ENCODE measurements at places on chromosomes 7 and 10.

- DNase-seq, result no peak
Observed at GRCh38 chr10:97540669-97541500, 31.7 kb upstream of the ANKRD2 start.

- DNase-seq, result no peak
Observed at GRCh38 chr7:134290286-134290685, 26.4 kb downstream of the SLC35B4 start.

DNA sequence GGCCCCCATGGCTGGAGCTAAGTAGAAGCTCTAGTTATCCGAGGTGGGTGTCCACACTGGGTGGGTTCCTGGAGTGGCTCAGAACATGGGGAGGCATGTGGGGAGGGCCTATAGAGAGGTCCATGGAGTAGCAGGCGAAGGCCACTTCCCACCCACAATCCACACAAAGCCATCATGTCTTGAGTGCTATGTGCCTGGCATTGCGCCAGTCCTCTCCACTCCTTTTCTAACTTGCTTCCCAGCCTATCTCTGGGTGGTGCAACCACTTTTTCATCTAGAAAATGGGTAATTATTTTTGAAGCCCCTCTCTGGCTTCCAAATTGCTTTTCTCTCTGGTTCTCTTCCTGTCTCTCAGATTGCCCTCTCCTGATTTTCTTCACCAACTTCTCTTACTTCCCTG is 263.6 kb downstream of the PHTF2 start:
- DNase-seq, result no peak

GRCh38 chr10:114714281-114714741 is 56.2 kb upstream of the ABLIM1 start:
- no peak for DNase-seq

DNA sequence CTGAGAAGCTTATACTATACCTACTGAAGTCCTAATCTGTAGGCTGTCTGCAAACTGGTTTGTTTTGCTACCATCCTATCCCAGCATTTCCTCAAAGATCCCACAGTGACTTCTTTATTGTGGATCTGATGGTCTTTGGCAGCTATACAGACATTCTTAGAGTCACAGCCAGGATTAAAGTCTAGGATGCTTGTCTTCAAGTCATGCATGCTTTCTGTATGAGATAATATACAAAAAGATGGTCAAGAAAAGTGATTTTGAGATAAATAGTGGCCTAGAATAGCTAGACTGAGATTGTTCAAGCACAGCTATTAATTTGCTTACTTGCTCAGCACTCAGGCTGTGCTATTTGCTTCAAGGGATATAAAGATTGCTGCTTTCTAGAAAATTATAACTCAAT is 454.4 kb downstream of the AUTS2 start:
- no peak for DNase-seq

DNA sequence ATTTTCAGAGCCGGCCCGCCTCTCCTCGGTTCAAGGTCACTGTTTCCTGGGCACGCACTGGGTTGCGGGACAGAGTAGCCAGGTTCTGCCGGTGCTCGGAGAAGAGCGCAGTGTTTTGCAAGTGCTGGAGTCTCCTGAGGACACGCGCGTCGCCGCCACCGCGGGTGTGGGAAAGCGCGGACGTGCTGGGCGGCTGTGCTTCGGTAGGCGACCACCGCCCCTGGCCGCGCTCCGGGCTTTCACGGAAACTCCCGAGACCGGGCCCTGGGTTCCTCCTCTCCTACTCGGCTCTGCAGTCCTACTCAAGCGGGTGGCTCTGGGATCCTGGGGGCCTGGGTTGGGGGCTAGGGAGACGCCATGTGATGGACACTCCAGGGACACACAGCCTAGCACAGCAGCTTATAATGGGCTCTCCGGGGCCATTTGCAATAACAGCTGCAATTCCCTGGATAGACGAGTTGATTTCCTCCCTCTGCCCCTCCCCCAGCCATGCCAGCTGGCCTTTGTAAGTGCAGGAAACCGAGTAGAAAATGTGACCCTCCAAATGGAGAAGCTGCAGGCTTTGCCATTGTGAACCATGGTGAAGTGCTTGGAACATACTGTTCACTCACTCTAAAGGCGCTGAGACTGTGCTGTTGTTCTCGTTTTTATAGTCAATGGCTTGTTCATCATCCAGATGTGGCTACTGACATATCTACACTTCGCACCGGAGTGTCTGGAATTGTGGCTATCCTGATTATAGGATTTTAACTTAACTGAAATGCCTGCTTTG is 2.1 kb downstream of the FRAT1 start:
- no peak for DNase-seq

GRCh38 chr7:101547022-101547915 is 81.8 kb downstream of the MYL10 start:
- no peak for DNase-seq

- DNase-seq, result no peak
Observed at GRCh38 chr10:106680061-106680460, 484.4 kb downstream of the SORCS1 start.

- DNase-seq, result no peak
Observed at GRCh38 chr10:84946904-84947303, 618.5 kb downstream of the CCSER2 start.

DNA sequence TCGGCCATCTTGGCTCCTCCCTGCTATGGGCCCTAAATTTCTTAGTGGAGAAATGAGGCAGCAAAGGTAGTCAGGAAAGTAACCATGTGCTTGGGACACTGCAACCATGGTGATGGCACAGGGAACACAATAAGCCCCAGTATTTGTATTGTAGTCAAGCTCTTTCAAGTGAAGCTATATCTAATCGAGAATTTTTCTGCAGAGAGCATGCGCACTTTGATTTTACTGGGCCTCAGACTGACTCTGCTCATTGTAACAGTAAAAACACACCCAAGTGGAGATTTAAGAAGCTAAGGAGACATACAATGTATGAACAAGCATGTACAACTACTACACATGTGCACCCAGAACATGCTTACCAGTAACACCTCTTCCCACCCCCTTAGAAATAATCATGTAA is 67.3 kb upstream of the TMEM229A start:
- no peak for DNase-seq

- no peak for DNase-seq
Observed at GRCh38 chr7:30143748-30144251, 9.0 kb downstream of the MTURN start.

- no peak for DNase-seq
Observed at GRCh38 chr7:89028319-89028718, 232.8 kb upstream of the TEX47 start.

DNA sequence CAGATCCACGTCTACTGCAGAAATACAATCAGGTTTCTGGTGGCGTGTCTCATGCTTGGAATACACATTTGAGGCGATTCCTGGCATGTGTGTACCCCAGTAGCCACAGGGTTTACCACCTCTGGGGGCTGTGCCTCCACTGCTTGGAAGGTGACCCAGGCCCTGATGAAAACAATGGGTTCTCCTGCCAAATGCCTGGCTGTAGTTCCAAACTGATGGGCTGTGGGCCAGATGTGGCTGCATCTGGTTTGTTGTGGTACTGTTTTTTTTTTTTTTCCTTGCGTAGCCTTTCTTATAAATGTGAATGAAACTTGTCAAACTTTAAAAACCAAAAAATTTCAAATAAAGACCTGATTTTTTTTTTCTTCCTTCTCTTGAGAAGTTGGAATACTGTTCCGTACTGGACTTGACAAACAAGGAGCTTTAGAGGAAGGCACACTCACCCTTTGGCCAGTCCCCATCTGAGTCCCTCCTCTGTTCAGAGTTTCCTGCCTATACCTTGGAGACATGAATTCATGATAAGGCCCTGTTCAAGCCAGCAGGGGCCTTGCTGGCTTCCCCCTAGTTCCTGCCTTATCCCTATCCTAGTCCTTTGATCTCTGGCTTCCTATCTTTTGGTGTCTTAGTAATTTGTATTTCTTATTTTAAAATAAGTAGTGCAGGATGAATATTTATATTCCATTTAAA is 217.1 kb downstream of the PHTF2 start:
- no peak for DNase-seq

- DNase-seq, result no peak
Observed at GRCh38 chr7:69422574-69422985, 175.7 kb upstream of the AUTS2 start.

DNA sequence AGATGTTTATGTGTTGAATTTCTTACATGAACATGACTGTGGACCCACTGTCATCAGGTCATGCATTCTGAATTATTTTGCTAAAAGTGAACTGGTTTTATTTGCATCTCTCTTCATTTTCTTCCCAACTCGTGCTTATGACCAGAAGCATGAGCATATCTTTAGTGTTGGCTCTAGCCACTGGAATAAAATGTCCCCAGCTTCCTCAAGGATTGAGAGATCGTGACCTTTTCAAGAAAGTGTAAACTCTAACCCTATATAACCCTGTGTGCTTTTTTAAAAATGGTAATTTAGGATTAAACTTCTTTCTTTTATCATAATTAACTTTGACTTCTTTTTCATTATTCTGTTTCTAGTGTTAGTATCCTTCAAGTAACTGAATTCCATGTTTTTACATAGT is 55.5 kb downstream of the VTI1A start:
- no peak for DNase-seq

- no peak for DNase-seq
Observed at GRCh38 chr10:115028419-115028818, 64.7 kb upstream of the ATRNL1 start.

DNA sequence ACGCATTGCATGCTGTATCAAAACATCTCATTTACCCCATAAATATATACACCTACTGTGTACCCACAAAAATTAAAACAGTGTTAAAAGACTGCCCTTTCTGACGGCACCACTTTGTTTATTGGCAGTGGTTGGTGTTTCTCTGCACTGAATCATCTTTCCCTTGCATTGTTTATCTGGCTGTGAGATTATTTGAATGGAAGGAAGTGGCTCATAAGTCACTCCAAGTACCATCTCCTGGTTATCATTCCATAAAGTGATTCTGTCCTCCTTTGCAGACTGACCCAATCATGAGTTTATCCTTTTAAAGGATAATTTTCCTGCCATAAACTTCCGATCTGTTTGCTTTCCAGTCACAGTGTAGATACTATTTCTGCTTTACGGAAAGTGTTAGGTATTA is 183.8 kb downstream of the CAMK1D start:
- no peak for DNase-seq

Measured in stimulated activated CD4-positive, alpha-beta T cell treated with anti-CD3 and anti-CD28 coated beads, TNF-alpha, amount 100 ng/mL, for 4 hours (primary cell).